ENCODE measurements at places on chromosomes 6 and 20.

DNA sequence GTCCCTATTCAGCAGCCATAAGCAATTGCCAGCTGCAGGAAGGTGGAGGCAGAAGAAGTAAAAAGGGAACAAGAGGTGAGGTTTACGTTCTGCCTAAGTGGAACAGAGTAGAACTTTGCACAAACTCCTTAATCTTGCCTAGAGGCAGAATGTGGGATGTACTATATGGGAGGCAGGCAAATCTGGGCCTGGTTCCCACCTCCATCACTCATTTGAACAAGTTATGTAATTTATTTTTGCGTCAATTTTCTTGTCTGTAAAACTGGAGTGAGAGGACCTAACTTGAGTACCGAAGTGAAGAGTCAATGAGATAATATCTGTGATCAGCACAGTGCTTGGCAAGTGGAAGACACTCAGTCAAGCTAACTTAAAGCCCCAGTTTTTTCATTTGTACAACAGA lies 2.0 kb upstream of the TPBG start:
- DNase-seq = no peak

- no peak for DNase-seq
These were observed 32.5 kb upstream of the MEI4 start for GRCh38 chr6:77620278-77620882.

DNA sequence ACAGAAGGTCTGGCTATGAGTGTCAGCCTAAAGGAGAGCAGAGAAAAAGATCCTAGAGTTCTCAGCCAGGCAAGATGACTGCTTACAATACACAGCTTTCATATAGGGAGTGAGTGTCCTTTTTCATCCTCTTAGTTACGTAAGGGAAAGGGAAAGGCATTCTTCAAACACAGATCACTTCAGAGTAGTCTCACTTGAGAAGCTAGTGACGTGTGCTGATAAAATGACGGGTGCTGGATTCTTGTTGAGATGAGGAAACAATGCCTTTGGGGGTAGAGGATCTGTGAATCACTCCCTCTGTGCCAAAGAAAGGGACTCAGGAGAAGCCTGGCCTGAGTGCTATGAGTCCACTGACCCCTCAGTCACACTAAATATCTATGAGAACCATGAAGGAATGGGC lies 117.3 kb downstream of the QRSL1 start:
- no peak for DNase-seq

- no peak for DNase-seq
These were observed 31.2 kb downstream of the HACE1 start for GRCh38 chr6:104828478-104828877.

DNA sequence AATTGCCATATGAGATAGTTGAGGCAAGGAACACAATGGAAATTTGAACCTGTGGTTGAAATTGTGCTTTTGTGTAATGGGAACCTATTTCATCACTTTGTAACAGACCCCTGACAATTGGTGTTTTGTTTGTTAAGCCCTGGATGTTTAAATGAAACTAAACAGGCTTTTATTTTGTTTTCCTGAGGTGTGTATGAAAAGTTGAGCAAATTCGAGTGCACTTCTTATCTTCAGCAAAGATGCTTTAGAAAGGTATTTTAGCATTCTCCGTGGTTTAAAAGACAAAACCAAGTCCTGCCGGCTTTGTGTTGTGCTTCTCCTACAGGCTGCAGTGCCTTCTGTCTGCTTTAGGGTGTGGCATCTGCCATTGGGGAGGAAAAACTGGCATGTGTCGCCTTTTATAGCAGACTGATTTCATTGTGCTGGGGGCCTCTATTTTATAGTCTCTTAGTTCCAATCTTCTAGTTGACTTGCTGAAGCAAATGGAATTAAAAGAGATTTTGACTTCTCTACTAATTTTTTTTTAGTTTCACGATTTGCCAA lies 2.2 kb upstream of the ARID1B start:
- no peak for DNase-seq

- no peak for DNase-seq
These were observed 165.0 kb downstream of the MOXD1 start for GRCh38 chr6:132236281-132236680.

- no peak for DNase-seq
These were observed 383.8 kb downstream of the TFAP2A start for GRCh38 chr6:10030942-10031537.

DNA sequence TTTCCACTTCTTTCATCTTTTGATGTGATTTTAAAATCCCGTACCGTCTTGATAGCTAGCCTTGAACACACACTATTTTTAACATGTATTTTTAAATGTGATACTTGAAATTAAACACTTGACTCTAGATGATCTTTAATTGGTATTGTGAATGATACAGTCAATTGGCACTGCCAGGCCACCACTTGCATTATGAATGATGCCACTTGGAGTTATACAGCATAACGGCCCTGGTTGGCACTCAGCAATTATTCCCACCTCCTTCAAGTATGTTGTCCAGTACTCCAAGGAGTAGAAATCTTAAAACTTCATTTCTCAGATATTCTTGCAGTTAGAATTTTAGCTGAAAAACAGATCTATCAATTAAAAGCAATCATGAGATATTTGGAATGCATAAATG lies 62.9 kb downstream of the TENT5A start:
- DNase-seq = no peak

DNA sequence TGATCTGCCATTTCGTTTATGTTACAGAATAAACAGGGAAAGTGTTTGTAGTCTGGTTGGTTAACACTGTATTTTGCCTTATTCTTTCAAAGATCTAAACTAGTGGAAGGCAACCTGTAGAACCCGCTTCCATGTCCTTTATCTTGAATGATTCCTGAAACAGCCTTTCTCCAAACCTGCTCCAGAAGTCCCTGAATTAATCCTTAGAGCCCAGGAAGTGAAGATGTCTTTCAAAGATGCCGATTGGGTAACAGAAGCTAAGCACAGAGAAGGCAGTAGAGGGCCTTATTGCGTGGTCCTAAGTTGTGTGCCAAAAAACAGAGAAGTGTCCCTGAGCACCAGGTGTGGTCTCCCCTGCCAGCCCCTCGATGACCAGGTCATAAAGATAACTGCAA lies 19.2 kb upstream of the ZSCAN16 start:
- DNase-seq = no peak

DNA sequence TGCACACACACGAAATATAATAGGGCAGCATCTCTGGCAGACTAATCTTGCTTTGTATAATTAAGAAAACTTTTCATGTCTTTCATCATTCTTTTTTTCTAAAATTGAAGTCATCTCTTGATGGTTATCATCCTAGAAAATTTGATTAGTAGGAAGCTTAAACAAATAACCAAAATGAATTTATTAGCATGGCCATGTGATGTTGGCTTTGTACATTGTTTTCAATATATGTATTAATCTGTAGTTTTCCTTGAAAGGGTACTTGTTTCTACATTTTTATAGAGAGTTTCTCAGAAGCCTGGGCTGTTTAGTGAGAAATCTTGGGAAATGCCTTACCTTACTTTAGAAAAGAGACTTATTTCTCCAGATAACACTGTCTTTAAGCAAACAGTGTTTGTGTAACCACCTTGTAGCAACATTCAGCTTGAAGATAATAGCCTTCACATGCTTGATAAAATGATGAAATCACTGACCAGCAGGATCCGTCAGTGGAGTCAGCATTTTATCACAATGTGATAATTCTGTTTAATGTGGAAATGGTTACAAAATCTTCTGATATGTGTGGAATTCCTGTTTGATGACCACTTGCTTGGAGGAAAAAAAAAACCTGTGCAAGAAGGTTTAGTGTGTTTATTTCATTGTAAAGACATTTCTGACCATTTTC lies 147.8 kb downstream of the MACROD2 start:
- DNase-seq = no peak

All from stimulated activated CD4-positive, alpha-beta T cell treated with anti-CD3 and anti-CD28 coated beads, Interleukin-12 subunit alpha, Interleukin-12 subunit beta, amount 100 ng/mL, for 48 hours (primary cell).